ENCODE measurements at places on chromosomes 5 and 9.

DNA sequence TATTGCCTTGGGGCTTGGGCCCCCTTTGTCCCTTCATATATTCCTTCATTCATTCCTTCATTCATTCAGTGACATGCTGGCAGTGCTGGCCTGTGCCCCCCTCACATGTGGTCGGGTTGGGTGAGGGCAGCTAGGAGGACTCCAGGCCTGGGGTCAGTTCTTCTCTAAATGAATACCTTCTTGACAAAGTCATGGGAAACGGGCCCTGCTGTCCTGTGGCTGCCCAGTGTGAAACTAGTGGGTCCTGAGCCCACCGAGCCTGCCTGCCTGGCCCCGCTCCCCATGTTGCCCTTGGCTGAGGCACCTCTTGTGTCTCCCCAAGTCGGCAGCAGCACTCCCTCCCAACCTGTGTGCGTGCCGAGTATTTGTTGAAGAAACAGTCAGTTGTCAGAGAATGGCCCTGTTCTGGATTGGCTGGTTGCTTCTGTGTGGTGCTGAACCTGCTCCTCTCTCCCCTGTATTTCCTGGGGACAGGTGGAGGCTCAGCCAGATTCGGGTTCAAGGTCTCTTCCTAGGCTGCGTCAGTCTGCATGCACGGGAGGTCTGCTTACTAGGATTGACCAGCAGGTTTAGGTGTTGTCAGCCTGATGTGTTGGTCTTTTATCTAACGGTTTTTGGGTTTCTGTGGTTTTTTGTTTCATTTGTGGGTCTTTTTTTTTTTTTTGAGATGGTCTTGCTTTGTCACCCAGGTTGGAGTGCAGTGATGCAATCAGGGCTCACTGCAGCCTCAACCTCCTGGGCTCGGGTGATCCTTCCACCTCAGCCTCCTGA, 3.0 kb upstream of the CEL start:
- DNase-seq: no peak

DNA sequence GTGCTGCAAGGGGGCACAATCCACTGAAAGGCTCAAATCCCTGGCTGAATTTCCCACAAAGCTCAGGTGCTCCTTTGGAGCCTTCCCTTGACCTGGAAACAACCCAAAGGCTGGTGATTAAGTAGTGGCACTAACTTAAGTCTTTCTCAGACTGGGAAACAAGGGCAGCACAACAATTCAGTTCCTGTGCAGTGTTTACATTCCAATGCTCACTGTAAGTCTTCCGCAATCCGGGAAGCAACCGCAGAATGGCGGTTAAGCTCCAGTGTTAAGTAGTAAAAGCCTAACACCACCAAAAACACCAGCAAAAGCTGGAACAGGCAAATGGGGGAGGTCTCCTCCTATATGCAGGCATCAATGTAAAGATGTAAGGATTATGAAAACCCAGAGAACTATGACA, 117.2 kb downstream of the TRPM3 start:
- DNase-seq: peak; percentile 60

DNA sequence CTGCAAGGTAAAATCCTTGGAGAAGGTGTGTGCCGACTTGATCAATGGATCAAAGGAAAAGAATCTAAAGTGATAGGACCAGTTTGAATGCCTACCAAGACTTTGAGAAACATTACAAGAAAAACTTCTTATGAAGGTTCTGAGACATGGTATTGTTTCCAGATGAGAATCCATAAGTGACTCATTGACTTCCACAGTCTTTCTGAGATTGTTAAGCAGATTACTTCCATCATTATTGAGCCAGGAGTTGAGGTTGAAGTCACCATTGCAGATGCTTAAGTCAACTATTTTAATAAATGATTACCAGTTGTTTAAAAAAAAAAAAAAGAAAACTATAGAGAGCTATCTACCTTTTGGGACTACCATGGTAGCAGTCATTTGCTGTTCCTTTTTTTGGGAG, 7.0 kb downstream of the LNPEP start:
- DNase-seq: peak; percentile 77

DNA sequence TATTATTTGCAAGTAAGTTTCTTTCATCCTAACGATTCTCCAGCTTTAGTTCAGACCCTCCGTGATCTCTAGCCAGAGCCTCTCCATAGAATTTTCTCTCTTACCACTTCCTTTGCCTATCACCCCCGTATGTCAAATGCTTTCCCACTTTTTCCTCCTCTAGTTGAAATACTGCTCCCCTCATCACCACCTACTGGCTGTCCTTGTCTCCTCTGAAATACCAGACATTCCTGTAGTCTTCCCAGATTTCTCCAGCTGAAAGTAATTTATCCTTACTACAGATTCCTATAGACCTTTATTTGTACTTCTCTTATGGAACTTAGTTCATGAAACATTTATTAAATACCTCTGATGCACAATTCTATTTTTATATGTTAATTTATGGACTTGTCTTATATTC, 36.0 kb upstream of the GLIPR2 start:
- peak; percentile 80 for DNase-seq

GRCh38 chr9:119255116-119255515, 114.1 kb downstream of the BRINP1 start:
- no peak for DNase-seq

GRCh38 chr9:78682216-78682615, 385.3 kb downstream of the PSAT1 start:
- no peak for DNase-seq

DNA sequence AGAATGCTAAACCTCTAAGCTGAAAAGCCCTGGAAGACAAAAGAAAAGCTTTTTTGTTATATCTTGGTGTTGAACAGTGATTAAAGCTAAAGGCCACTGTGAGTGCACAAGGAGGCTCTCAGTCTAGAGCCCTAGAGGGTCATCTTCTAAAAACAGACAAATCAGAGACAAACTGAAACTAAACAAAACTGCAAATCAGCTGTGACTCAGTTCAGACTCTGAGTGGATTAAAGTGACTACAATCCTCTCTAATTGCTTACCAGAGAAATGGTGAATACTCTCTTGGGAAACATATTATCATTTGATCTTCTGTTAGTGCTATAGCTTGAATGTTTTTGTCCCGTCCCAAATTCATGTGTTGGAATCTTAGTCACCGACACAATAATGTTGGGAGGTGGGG, 491.9 kb downstream of the CDH18 start:
- DNase-seq: no peak

- peak; percentile 42 for DNase-seq
Observed at GRCh38 chr5:35202319-35203111, 27.8 kb downstream of the PRLR start.

DNA sequence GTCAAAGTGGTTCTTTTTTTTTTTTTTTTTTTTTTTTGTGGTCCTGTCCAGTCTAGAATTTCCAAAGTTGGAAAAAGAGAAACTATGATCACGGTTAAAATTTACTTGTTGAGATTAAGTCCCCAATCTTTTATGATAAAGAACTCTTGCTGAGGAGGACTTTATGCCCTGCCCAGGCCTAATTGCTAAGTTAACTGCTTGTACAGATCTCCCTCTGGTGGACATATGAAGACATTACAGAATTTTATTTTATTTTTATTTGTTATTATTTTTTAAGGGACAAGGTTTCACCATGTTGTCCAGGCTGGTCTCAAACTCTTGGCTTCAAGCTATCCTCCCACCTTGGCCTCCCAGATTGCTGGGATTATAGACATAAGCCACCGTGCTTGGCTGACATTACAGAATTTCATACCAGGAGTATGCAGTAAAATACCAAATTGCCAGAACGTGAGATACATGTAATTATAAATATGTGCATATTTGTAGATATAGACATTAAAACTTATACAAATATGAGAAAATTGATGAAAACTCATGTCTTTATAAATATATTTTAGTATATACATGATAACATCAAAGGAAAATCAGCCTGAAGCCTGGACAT, 91.2 kb downstream of the RFK start:
- DNase-seq: peak; percentile 69

- DNase-seq: peak; percentile 87
Observed at GRCh38 chr9:75001719-75002421, 26.2 kb downstream of the CARNMT1 start.

- peak; percentile 64 for DNase-seq
Observed at GRCh38 chr5:158463188-158463587, 604.2 kb upstream of the CLINT1 start.

DNA sequence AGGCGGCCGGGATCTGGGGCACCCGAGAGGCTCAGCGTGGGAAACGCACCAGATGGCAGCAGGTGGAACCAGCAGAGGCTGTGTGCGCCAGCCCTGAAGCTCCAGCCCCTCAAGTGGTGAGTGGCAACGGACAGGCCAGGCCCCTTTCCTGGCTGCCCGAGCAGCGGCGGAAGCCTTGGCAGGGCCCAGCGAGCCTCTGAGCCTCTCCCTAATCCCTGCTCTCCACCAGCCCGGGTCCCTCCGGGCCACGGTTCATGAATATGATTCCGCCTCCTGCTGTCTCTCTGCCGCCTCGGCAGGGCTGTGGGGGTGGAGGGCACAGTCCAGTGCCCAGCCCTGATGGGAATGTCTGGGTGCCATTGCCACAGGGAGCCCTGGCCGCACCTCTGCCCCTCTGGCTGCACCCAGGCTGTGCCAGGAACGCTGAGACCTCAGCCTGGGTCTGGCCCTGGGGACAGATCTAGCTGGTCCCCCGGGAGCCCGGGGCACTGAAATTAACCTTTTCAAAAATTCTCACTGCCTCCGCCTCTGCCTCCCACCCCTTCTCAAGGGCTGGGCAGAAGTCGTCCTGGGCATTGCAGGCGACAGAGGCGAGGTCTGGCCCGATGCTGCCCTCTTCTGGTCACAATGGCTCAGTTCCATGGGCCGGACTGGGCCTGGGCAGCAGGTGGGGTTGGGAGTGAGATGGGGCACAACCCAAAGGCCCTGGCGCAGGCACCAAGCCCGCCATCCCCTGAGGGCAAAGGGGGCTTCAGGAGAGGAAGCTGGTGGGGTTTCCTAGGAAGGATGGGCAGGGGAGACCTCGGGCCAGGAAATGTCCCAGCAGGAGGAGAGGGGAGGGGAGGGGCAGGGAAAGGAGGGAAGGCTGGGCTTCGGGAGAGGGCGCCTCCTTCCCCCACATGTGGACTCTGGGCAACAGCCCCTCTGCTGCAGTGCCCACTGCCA, 20.3 kb downstream of the CCDC187 start:
- DNase-seq: peak; percentile 58

DNA sequence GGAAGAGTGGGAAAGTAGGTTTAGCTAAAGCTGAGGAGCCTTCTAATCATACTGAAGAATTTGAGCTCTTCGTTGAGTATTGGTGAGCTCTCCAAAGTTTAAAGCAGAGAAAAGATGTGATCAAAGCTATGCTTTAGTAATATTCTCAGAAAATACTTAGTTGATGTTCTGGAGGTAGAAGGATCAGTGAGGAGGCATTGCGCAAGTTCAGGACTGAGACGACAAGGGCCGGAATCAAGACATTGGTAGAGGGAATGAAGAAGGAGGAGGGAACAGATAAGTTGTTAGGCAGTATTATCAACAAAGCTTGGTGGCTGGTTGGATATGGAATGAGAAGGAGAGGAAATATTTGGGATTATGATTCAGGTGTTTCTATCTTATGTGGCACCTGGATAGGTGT, 7.1 kb downstream of the CAVIN4 start:
- DNase-seq: no peak

- peak; percentile 63 for DNase-seq
Observed at GRCh38 chr5:15914638-15915037, 265.0 kb downstream of the MARCHF11 start.

- DNase-seq: peak; percentile 54
Observed at GRCh38 chr5:61299261-61299681, 32.8 kb upstream of the ZSWIM6 start.

- no peak for DNase-seq
Observed at GRCh38 chr5:95048628-95049027, 236.3 kb downstream of the MCTP1 start.

GRCh38 chr5:56176155-56176798, 56.9 kb downstream of the ANKRD55 start:
- peak; percentile 96 for DNase-seq

DNA sequence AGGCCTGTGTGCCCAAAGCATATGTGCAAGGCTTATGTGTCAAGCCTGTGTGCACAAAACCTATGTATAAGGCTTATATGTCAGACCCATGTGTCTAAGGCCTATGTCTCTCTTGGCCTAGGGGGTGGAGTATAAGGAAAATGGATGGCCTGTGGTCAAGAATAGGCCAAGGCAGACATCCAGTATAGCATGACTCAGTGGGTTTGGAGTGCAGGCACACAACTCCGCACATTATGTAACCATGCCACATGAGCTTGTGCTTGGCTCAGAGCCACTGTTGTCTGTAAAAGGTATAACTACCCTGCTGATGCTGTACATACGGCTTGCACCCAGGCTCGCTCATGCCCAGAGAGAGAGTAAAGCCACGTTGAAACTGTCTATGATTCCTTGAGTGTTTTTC, 626.4 kb upstream of the NUDT12 start:
- DNase-seq: peak; percentile 9

GRCh38 chr5:60492958-60493357, 207.0 kb downstream of the DEPDC1B start:
- DNase-seq: no peak

- DNase-seq: no peak
Observed at GRCh38 chr5:143054480-143054941, 284.3 kb downstream of the ARHGAP26 start.

DNA sequence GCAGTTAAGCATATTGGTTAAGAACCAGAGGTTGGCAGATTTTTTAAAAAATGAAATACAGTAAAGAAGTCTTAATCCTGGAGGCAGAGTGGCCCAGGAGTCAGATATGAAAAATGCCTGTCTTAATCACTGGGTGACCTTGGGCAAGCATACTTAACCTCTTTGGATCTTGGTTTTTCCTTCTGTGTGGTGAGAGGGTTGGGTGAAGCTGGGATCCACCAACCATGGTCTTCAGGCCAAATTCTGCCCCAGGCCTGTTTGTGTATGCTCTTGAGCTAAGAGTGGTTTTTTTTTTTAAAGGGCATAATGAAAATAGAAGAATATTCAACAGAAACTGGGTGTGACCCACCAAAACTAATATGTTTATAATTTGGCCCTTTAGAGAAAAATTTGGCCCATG, 20.0 kb upstream of the TEX48 start:
- no peak for DNase-seq

GRCh38 chr5:139287890-139288635, 5.5 kb upstream of the MATR3 start:
- DNase-seq: no peak

DNA sequence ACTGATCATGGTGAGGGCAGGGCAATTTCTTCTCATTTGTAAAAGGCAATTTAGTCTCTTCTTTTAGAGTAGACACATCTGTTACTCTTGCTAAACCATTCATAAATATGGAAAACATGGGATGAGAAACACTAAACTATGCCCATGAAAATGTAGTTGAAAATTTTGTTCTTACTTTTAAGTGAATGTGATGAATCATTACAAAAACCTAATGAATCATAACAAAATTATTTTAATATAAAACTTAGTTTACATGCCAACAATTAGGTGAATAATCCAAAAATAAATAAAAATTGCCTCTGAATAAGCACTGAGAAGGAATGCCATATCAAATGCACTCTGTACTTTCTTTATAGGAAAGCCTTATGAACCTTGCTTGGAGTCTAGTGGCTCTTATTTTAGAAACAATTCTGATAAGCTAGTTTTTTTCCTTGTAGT, 297.7 kb upstream of the EFNA5 start:
- peak; percentile 53 for DNase-seq

- DNase-seq: peak; percentile 74
Observed at GRCh38 chr5:90866915-90867731, 308.5 kb downstream of the ADGRV1 start.
